ENCODE measurements at places on chromosomes 6 and 20. TPM values are rescaled to one million over a fixed set of nuclear protein-coding genes. Genes with fewer than 3 reads are reported as not detected.
A peak's percentile ranks its signal among the peaks of the same experiment; 100 is the strongest.

Gene MROH8
- 3.1 TPM for total RNA-seq

Gene PCSK2
- total RNA-seq = 0.48 TPM

Gene KCNQ2
- not detected for total RNA-seq

DNA sequence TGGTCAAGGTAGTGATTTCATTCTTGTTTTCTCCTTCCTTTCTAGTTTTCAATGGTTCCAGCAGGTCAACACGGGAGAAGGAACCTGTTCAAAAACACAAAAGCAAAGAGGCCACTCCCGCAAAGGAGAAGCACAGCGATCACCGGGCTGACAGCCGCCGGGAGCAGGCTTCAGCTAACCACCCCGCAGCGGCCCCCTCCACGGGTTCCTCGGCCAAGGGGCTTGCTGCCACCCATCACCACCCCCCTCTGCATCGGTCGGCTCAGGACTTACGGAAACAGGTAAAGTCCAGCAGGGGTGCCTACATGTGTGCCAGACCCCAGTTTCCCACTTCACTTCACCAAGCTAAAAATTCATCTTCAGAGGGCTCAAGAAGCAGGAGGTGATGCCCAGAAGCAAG lies 175.6 kb downstream of the DTNBP1 start:
- DNase-seq = peak; percentile 43

GRCh38 chr20:2259731-2260130 lies 36.1 kb upstream of the TGM3 start:
- DNase-seq = no peak

GRCh38 chr20:40797425-40797824 lies 108.4 kb upstream of the MAFB start:
- peak; percentile 40 for DNase-seq

DNA sequence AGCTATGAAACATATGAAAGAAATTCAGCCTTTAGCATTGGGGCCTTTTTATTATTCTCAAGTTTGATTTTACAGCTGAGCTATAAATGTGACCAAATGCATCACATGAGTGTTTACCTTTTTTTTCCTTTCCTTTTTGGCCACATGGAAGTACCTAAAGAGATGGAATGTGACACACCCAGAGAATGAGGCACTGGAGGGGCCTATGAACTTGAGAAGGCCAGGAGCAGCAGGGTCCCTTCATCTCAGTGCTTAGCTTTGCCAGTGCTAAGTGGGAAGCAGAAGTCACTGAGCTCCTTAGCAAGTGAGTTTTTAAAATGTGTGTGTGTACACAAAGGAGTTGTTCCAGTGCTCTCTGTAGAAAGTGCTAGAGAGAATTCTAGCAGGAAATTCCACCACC lies 44.7 kb downstream of the RREB1 start:
- DNase-seq = no peak

GRCh38 chr6:33634946-33635345 lies 13.8 kb downstream of the ITPR3 start:
- no peak for DNase-seq

GRCh38 chr6:13470238-13471140 lies 16.9 kb downstream of the GFOD1 start:
- no peak for DNase-seq

Measured in mucosa of descending colon (tissue), 3 donors.